ENCODE measurements at places on chromosomes 2 and 18.

DNA sequence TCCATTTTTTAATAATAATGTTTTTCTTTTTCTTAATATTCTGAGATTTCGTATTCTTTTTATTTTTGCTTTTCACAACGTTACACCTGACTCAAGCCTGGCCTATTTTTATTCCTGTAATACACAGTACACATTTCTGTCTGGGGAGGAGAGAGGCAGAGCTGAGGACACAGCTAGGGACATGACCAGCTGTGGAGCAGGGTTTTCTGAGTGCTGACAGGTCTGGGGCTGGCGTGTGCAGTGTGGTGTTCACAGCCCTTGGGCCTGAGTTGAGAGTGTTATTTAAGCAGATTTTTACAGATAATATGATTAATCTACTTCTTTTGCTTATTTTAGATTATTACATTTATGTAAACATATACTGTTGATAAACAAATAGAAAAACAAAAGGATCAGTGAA lies 55.9 kb downstream of the ZAP70 start:
- DNase-seq: no peak

DNA sequence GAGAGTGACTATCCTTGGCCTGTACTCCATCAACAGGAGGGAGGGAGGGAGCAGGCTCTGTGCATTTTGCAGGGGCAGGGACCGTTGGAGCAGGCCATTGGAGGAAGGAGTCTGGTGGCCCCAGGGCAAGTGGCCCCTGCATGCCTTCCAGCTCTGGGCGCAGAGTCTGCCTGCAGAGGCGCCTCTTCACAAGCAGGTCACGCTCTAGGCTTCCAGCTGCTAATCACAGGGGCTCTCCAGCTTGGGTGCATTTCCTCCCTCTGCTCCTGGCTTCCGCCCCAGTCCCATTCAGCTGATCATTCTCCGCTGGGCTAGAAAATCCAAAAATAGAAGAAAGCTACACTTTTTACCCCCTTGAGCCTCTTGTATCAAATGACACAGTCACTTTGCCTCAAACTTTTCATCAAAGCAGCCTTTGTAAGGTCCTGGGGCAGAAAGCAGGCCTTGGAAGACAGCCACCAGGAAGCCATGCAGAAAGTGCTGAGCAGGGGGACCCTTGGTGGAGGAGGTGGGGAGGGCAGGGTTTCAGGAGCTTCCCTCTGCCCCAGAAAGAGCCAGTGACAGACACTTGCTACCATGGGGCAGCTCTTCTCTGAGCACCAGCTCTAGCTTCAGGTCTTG lies 11.3 kb downstream of the TMEM247 start:
- no peak for DNase-seq

GRCh38 chr2:63778391-63778790 lies 63.3 kb upstream of the UGP2 start:
- DNase-seq: no peak

DNA sequence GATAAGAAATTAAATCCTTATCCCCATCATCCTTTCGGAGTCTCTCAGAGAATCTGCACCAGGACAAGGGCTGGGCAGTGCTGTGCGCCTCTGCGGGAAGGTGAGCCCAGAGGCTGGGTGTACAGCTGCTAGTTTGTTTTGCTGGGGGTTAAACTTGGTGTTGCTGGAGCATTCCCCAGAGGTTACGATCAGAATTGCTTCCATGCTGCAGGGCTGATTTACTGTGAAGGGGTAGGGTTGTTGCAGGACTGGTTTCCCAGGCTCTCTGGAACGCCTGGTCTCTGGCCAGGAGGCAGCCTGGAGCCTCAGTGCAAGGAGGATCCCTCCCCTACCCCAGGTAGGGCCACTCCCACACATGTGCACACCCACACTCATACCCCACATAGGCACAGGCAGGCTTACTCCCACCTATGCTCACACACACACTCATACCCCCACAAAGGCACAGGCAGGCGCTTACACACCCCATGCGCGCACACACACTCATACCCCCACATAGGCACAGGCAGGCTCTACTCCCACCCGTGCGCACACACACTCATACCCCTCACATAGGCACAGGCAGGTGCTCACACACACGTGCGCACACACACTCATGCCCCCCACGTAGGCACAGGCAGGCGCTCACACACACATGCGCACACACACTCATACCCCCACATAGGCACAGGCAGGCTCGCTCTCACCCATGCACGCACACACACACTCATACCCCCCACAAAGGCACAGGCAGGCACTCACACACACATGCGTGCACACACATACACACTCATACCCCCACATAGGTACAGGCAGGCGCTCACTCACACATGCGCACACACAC lies 11.3 kb downstream of the CNNM4 start:
- no peak for DNase-seq

GRCh38 chr2:1987379-1987778 lies 243.1 kb upstream of the PXDN start:
- DNase-seq: no peak

- no peak for DNase-seq
These were observed 492.5 kb upstream of the POU3F3 start for GRCh38 chr2:104361414-104361813.

DNA sequence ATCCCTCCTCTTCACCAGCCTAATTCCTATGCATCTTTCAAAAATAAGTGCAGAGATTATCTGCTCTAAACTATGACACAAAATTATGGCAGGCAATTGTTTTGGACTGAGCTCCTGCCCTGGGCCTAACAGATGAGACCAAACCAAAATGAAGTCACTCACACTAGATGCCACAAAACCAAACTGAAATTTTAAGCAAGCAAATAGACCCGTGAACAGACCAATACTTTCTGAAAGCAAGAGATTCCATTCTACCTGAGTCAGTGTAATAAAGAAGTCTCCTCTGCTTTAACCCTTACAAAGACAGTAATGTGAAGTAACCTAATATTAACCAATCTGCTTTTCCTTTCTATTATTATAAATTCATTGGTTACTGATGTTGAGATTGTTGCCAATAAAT lies 84.3 kb downstream of the RIT2 start:
- DNase-seq: no peak

- DNase-seq: no peak
These were observed 4.2 kb upstream of the EN1 start for GRCh38 chr2:118851650-118852049.

GRCh38 chr2:221042926-221043325 lies 529.2 kb downstream of the EPHA4 start:
- DNase-seq: no peak

- DNase-seq: no peak
These were observed 98.2 kb upstream of the PMAIP1 start for GRCh38 chr18:59801576-59801975.

DNA sequence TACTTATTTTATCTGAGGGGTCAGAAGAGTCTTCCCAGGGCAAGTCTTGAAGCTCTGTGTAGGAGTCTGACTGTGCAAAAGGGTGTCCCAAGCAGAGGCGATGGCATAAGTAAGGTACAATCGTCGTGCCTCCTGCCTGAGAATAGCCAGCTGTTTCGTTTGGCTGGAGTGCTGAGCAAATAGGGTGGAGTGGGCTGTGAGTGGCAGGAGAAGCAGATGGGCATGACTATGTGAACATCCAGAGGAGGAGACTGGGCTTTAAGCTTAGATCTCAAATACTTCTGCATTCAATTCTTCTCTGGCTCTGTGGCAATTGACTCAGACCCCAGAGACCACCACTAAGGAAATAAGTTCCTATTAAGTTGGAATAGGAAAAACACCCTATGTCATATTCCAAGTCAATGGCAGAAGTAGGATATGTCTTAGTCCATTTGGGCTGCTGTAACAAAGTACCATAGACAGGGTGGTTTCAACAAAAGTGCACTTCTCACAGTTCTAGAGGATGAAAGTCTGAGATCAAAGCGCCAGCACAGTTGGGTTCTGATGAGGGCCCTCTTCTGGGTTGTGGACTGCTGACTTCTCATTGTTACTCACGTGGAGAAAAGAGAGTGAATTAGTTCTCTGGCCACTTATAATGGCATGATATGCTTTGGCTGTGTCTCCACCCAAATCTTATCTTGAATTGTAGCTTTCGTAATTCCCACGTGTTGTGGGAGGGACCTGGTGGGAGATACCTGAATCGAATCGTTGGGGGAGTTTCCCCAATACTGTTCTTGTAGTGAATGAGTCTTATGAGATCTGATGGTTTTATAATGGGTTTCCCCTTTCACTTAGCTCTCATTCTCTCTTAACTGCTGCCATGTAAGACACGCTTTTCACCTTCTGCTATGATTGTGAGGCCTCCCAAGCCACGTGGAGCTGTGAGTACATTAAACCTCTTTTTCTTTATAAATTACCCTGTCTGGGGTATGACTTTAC lies 120.2 kb downstream of the LPIN1 start:
- DNase-seq: no peak

DNA sequence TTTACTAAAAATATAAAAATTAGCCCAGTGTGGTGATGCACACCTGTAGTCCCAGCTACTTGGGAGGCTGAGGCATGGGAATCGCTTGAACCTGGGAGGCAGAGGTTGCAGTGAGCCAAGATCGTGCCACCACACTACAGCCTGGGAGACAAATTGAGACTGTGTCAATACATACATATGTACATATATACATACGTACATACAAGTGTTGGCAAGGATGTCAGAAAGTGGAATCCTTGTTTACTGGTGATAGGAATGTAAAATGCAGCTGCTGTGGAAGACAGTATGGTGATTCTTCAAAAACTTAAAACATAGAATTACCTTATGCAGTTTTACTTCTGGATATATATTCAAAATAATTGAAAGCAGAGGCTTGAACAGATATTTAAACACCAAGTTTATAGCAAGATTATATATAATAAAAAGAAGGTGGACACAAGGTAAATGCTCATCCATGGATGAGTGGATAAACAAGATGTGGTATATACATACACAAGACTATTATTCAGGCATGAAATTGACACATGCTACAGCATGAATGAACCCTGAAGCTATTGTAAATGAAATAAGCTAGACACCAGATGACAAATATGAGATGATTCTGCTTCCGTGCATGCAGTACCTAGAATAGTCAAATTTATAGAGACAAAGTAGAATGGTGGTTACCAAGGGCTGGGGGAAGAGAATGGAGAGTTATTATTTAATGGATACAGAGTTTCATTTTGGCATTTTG lies 43.2 kb downstream of the CCDC138 start:
- no peak for DNase-seq

- no peak for DNase-seq
These were observed 6.2 kb downstream of the IL36B start for GRCh38 chr2:113046465-113046864.

DNA sequence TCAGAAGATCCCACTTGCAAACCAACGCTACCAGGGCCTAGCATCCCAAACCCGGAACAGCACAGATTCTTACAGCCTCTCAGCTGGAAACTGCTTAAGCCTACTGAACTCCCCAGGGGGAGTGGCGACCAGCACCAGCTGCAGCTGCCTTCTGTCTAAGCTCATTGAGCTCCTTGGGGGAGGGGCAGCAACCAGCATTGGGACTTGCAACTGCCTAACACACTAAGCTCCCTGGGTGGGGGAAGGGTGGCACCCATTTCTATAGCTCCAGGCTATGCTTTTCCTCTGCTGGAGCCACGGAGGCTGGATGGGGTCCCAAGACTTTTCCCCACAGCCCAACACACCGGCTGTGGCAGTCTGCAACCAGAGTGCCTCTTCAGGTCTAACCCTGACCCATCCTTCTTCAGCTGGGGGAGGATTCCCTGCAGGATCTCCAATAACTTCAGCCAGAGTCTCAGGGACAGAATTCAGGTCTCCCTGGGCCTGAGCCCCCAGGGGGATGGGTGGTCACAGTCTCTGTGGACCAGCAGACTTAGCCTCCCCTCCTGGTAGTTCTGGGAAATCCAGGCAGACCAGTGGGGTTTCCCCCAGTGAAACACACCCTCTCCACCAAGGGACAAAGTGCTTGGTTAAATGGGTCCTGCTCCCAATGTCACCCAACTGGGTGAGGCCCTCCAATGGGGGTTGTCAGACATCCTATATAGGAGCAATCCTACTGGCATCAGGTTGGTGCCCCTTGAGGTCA lies 45.9 kb upstream of the ITGA4 start:
- no peak for DNase-seq

- no peak for DNase-seq
These were observed 69.9 kb downstream of the COA5 start for GRCh38 chr2:98538280-98539041.

GRCh38 chr2:189327879-189328847 lies 113.1 kb upstream of the WDR75 start:
- DNase-seq: no peak

- DNase-seq: no peak
These were observed 459.9 kb upstream of the CELF4 start for GRCh38 chr18:38025433-38026038.

DNA sequence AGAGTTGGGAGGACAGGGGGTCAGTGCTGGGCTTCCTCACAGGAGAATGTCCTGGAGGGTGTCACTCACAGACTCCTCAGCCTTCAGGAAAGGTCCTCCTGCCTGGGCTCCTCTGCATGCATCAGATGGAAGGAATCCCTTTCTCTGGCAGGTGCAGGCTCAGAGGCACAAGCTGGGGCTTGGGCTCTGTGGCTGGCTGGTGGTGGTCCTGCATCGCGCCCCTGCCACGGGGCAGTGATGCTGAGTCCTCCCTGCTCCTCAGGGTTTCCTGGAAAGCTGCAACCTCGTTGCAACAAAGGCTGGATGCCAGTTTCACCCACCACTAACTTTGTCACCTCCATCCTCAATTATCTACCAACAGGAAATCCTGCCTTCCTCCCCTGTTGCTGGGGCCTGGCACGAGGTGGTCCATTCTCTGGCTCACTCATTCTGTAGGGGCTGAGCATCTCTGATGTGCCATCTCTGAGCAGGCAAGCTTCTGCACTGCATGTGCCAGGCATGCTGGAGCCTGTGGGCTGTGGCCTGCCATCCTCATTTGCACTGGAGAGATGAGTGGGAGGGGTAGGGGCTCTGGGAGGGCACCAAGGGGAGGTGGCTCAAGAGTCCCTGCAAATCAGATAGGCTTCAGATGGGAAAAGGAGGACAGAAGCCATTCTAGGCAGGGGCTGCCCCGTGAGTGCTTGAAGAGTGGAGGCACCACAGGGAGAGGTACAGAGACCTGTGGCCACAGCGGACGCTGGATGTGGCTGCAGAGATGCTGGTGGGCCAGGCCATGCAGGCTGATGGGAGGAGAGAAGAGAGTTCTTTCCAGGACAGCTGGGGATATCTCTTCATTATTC lies 272.6 kb upstream of the HS6ST1 start:
- DNase-seq: no peak

- DNase-seq: no peak
These were observed 162.0 kb downstream of the RTP5 start for GRCh38 chr2:242031481-242032019.

GRCh38 chr2:226059961-226060627 lies 660.6 kb downstream of the NYAP2 start:
- DNase-seq: no peak

- no peak for DNase-seq
These were observed 803.6 kb upstream of the GYPC start for GRCh38 chr2:125852364-125852763.

- DNase-seq: no peak
These were observed 6.8 kb upstream of the LRRTM1 start for GRCh38 chr2:80311304-80311703.
